ENCODE measurements at places on chromosomes 4 and X. TPM values are rescaled to one million over a fixed set of nuclear protein-coding genes. Genes with fewer than 3 reads are reported as not detected.
A peak's percentile ranks its signal among the peaks of the same experiment; 100 is the strongest.

The RASL11B gene
- 5.1 TPM for total RNA-seq

GRCh38 chr4:140223056-140223810 is 69.2 kb upstream of the MAML3 start:
- peak; percentile 49 for DNase-seq

The MID2 gene
- 11.1 TPM for total RNA-seq

- peak; percentile 63 for DNase-seq
Observed at GRCh38 chrX:109709129-109709631, 23.9 kb downstream of the ACSL4 start.

The ARHGAP4 gene
- 3.9 TPM for total RNA-seq

GRCh38 chrX:141133272-141133671 is 43.7 kb downstream of the LDOC1 start:
- no peak for DNase-seq

All from astrocyte (in vitro differentiated cells and primary cell).